ENCODE measurements at places on chromosomes 11 and 22.

DNA sequence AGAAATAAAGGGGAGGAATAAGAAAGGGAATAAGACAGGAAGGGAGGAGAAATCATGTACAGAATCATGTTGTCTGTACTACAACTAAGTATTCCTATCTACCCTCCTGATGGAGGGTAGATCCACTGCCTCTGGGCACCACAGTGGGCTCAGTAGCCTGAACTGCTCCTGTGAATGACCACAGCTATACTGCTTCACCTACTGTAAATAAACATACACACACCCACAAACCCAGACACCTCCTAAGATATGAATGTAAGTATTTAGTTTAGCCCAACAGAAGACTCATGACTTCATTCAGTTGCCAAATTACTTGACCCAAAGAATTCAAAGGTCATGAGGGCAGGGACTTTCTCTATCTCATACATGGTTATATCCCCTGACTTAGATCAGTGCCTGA lies 177.3 kb upstream of the C11orf58 start:
- no peak for DNase-seq

- DNase-seq: peak; percentile 52
Measured at GRCh38 chr11:101428918-101429317, 154.9 kb downstream of the TRPC6 start.

DNA sequence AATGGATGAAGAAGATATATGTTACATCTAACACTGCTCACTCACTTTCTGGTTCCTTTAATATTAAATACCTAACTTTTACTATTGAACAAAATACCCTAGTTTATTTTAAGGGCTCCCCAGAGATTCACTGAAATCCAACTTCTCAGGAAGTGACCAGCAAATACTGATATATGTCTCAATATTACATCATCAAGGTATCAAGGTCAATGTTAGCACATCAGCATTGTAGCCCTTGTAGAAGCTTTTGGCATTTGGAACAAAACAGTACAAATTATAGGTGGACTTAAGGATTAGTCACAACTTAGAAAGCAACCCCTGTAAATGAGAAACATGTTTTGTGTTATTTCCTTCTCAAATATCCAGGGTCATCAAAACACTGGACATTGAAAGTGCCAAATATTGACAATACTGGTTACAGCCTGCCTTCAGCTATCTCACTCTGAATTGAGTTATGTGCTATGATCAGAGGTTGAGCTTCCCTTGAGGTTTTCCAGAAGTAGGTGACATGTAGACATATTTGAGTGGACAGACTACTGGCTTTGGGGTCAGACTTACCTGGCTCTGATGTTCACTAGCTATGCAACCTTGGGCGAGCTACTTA lies 1.9 kb upstream of the ATL3 start:
- DNase-seq: no peak

- DNase-seq: no peak
Measured at GRCh38 chr11:95660038-95660437, 129.5 kb downstream of the FAM76B start.

DNA sequence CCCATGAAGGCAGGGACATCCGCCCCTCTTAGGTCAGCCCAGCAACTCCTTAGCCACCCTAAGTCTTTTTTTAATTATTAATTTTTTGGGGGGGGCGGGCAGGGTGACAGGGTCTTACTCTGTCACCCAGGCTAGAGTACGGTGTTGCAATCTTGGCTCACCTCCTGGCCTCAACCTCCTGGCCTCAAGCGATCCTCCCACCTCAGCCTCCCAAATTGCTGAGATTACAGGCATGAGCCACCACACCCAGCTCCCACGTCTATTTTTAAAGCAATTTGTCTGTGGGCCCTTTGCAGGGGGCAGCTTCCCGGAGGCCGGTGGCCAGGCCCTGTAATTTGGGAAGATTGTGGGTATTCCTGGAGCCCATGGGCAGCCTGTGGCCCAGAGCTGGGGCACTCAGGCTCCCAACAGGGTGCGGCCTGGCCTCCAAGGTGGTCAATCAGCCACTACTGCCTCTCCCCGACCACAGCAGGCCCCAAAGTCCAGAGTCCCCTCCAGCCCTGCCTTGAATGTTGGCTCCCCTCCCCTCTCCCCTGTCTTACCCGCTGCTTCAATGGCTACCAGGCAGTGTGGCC lies 27.2 kb downstream of the CREB3L1 start:
- no peak for DNase-seq

GRCh38 chr11:112537026-112537425 lies 276.4 kb upstream of the PLET1 start:
- DNase-seq: no peak

- no peak for DNase-seq
Measured at GRCh38 chr22:26485013-26485412, 1.3 kb downstream of the SRRD start.

- DNase-seq: no peak
Measured at GRCh38 chr22:25775531-25775930, 33.5 kb downstream of the MYO18B start.

DNA sequence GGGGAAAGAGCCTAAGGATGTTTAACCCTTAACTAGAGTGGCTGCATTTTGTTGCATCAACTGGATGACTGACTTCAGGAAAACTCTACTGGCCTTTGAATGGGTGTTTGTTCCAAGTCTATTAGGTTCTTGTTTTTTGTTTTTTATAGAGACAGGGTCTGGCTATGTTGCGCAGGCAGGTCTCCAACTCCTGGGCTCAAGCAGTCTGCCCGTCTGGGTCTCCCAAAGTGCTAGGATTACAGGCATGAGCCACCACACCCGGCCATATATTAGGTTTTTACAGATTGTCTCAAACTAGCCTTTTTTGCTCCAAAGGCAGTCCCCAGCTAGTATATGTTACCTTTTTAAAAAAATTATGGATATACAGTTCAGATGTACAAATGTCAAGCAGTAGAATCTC lies 1.1 kb downstream of the SMARCB1 start:
- no peak for DNase-seq

GRCh38 chr22:30183861-30184278 lies 62.7 kb downstream of the LIF start:
- DNase-seq: no peak

DNA sequence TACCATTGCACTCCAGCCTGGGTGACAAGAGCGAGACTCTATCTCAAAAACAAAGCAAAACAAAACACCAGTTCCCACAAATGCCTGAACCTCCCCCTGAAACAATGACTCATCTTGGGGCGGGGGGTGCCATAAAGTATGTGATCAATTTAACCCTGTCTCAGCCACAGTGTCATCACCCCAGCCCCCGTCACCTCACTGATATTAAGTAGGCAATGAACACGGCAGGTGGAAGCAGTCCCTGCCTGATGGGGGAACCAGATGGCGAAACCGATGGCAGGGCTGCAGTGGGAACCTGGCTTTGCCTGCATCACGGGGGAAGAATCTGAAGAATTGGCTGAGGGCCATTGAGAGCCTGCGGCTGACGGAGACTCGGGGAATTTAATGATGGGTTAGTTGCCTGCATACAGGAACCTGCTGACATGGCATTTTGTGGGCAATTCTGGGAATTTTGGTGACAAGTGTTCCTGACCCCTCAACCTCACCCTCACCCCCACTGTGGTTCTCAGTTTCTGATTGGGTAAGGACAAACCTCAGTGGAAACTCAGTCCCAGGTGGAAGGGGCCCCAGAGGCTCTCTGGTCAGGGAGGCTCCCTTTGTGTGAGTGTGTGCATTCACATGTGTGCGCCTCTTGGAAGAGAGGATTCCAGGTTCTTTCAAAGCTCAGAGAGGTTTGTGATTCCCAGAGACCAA lies 39.1 kb upstream of the SHISAL1 start:
- DNase-seq: no peak

DNA sequence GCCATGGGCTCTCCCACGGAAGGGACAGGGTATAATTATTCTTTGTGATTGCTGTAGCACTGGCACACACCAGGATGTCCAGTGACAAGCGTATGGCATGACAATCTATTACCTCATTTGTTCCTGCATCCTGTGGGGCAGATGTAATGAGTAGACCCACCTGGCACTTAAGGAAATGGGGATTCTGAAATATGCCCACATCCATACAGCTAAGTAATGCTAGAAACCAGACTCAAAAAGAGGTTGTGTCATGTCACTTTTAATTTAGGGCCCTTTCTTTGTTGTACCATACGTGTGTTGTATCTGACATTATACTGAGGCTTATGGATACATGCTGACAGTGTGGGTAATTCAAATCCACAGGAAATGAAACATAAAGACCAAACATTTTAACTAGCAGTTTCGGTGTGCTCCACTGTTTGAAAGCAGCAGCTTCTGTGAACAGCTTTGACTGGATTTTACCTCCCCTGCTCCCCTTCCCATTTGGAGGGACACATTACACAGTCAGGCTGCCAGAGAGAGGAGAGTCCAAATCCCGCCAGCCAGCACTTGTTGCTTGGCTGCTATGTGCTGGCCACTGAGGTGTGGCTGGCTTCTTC lies 21.2 kb downstream of the GRAMD1B start:
- DNase-seq: no peak

- peak; percentile 65 for DNase-seq
Measured at GRCh38 chr22:30968015-30968923, at the start of gene MORC2. TSS of gene MORC2 (minus strand) at chr22:30968774. CDS start at chr22:30967889, 885 bp downstream.

- DNase-seq: no peak
Measured at GRCh38 chr22:38284042-38284402, 11.2 kb upstream of the TMEM184B start.

- no peak for DNase-seq
Measured at GRCh38 chr11:104588970-104589369, 309.3 kb downstream of the CASP12 start.

DNA sequence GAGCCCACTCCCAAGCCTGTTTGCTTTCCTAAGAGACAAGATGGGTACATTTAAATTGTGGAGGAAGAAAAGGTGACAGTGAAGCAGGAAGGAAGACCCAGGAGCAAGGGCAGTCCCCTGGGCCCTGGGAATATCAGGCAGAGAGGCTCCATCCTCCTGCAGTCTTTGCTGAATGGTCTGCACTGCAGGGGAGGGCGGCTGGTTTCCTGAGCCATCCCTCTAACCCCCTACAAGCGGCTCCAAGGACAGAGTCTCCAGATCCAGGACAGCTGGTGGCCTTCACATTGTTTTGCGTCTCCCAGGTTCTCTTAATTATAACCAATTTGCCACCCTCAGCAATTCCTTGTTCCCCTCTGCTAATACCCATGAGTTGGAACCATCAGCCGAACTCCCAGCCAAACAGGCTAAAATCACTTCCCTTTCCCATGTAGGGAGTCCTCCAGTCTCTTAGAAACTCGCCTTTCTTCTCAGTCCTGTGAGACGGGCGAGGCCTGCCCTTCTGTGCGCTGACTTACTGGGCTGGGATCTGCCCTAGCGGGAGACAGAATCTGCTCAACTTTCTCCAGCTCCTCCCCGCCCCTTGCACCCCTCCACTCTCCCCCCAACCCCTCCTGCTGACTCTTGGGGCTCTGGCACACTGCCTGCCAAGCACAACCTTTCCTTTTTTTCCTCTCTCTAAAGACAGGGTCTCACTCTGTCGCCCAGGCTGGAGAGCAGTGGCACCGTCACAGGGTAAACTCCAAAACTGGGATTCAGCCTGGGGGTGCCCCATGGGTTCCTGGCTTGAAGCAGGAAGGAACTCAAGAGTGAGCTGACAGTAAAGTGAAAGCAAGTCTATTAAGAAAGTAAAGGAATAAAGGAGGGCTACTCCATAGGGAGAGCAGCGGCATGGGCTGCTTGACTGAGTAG lies 53.4 kb upstream of the EMID1 start:
- no peak for DNase-seq

- no peak for DNase-seq
Measured at GRCh38 chr11:8567602-8568198, 26.3 kb downstream of the STK33 start.

- DNase-seq: peak; percentile 68
Measured at GRCh38 chr11:101436511-101437142, 147.2 kb downstream of the TRPC6 start.

- DNase-seq: peak; percentile 73
Measured at GRCh38 chr11:124114942-124115781, at the start of gene VWA5A. TSS of gene VWA5A (plus strand) at chr11:124115450. CDS start at chr11:124117512, 2,062 bp downstream.

DNA sequence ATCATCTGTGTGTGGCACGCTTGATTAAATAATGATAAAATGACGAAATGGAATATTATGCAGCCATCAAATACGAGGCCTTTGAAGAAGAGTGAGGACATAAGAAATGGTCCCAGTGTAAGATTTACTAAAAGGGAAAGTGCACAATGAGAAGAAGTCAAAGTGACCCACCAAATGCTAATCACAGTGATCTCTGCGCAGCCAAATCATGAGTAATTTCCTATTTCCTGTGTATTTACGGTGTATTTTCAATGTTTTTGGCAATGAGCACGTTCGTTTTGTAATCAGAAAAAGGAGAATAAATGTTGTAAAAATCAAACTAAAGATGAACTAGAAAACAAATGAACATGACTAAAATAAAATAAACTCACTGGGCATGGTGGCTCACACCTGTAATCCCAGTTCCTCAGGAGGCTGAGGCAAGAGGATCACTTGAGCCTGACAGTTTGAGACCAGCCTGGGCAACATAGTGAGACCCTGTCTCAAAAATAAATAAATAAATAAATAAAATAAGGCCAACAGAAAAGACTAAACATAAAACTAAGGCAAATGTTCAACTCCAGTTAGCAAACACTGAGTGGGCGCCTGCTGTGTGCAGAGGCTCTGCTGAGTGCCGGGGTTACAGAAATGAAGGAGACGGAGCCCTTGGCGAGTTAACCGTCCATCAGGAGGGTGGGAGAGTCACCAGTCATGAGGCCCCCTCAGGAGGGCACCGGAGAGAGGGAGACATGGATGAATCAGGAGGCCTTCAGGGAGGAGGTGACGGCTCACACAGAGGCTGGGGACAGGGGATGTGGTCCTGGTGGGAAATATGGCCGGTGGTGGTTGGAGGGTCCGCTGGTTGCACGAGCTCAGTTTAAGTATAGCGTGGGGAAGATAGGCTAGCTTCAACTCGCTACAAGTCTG lies 26.0 kb upstream of the CBX7 start:
- DNase-seq: no peak

DNA sequence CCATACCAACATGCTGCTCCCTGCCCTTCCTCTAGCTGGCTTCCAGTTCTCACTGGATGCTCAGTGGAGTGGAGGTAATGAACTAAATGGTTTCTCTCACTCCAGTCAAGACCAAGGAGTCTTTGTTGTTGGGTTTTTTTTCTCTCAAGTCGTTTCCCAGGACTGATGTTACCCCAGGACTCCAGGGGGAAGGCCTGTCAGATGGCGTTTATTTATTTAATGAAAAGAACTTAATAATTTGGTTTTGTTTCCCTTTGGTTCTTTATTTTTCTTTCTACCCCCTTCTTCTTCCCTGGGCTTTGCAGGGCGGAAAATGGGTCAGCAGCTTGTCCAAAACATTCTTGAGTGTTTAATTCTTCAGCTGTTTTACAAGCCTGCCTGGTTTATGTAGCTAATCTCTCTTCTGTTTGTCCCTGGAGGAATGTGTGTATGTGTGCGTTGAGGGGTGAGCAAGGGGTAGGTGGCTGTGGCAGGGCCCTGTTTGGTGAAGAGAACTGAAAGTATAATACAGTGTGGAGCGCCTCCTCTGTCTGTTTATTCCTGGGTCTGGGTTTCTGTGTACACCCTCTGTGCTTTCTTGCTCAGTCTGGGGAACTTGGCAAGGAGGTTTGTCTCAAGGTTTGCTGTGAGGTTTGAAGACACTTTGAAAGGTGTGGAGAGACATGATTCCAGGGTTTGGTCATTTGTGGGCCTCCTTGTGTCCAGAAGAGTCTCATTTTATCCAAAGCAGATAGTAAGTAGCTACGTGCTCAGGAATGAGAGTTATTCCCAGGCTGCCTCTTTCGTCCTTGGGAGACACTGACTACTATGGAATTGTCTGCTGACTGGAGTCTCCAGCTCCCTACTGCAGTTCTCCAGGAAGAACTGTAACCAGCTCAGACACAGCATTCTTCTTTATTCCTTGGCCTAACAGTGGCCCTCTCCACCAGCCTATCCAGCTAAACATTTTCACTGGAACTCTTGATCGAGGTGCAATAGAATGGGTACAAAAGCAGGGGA lies 175.5 kb downstream of the ADAMTS15 start:
- DNase-seq: no peak

- peak; percentile 30 for DNase-seq
Measured at GRCh38 chr11:68839911-68840641, 1.6 kb downstream of the CPT1A start.

All from HT-29 (cell line).